ENCODE measurements at places on chromosomes 12 and 14. TPM values are rescaled to one million over a fixed set of nuclear protein-coding genes. Genes with fewer than 3 reads are reported as not detected.

DNA sequence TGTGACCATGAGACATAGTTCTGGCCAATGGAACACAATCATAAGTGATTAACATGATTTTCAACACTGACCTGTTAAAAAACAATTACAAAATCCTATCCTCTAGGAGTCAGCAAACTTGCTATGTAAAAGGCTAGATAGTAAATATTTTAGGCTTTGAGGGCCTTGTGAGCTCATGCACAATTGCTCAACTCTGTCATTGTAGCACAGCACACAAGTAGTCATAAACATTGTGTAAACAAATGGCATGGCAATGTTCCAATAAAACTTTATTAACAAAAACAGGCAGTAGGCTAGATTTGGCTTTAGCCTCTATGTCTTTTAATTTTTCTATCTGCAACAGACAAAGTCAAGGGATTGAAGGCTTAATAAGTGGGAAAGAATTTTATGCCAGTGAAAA lies 350.7 kb downstream of the C12orf50 start:
- no peak overlapping the region for H3K27ac ChIP-seq
- H3K27me3 ChIP-seq, result no peaks in the 10 kb centered on the region
- DNase-seq, result no peak
- no peaks in the 10 kb centered on the region for H3K36me3 ChIP-seq

DNA sequence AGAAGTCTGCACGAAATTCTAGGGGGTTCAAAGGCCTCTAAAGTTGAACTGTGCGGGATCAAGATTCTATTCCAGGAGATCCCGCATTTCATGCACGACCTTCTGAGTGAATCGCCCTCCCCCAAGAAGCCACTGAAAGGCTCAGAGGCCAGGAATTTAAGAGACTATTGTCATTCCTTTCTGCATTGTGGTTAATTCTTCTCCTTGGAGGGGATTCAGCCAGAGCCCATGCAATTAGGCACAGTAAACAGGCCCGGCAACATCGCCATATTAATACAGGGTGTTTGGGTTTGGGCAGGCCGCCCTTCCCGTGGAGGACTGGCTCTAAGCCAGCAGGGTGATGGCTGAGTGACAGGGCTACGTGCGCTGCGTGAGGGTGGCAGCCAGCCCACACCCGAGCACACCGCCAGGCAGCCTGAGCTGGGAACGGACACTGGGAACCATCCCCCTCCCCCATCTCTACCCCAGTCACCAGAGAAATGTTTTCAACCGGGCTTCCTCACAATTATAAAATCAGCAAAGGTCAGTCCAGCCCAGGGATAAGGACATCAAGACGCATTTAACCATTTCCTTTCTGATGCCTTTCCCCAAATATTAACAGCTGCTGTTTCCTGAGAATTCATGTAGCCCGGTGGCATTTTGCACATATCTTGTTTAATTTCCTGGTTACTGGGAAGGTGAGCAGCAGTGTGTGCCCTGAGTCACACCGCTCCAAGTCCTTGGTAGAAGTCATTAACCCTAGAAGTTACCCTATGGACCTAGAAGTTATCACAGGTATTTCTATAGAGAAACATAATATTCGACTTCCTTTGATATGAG lies 12.5 kb downstream of the EGLN3 start:
- H3K4me1 ChIP-seq, result peaks cover 61% of the 10 kb centered on the region
- peak overlapping the region; percentile 54 for H3K27ac ChIP-seq
- no peaks in the 10 kb centered on the region for H3K27me3 ChIP-seq
- H3K36me3 ChIP-seq, result no peaks in the 10 kb centered on the region

GRCh38 chr12:51240971-51241370 lies 2.3 kb downstream of the DAZAP2 start:
- no peak overlapping the region for H3K27ac ChIP-seq
- no peaks in the 10 kb centered on the region for H3K4me1 ChIP-seq
- H3K4me3 ChIP-seq, result no peak overlapping the region
- peaks cover 25% of the 10 kb centered on the region for H3K36me3 ChIP-seq

DNA sequence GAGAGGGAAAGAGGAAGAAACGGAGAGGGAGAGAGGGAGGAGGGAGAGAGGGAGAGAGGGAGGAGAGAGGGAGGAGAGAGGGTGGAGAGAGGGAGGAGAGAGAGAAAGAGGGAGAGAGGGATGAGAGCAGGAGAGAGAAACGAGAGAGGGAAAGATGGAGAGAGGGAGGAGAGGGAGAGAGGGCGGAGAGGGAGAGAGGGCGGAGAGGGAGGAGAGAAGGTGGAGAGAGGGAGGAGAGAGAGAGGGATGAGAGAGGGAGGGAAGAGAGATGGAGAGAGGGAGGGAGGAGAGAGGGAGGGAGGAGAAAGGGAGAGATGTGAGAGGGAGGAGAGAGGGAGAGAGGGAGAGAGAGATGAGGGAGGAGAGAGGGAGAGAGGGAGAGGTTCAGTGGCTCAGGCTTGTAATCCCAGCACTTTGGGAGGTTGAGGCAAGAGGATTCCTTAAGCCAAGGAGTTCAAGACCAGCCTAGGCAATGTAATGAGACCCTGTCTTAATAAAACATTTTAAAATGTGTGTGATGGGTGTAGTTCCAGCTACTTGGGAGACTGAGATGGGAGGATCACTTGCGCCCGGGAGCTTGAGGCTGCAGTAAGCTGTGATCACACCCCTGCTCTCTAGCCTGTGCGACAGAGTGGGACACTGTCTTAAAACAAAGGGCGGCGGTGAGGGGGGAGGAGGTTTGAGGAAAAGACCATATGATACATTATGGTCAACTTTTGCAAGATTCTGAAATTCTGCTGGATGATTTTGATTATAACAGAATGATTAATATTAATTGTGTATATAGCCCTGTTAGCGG lies 21.3 kb upstream of the SNRPF start:
- H3K27ac ChIP-seq, result no peak overlapping the region
- DNase-seq, result no peak
- H3K4me3 ChIP-seq, result no peak overlapping the region
- no peaks in the 10 kb centered on the region for H3K27me3 ChIP-seq

SRRM4 gene
- not detected for polyA plus RNA-seq

DNA sequence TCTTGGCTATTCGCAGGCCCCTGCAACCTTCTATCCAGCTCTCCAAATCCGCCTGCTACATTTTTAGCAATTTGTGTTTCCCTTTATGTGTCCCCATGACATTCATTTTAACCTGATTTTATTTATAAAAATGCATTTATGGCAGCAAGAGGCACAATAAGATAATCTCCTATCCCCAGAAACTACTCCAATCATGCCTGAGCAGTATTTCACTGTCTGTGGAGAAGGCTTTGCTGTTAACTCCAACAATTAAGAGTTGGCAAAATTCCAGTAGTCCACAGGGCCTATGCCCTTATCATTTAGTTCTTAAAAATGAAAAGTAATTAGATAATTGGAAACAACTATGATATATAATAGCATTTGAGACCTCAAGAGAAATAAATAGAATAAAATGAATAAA lies 462.4 kb downstream of the TRHDE start:
- no peak overlapping the region for H3K27ac ChIP-seq
- H3K36me3 ChIP-seq, result no peaks in the 10 kb centered on the region
- no peak for DNase-seq
- H3K27me3 ChIP-seq, result no peaks in the 10 kb centered on the region

KRT82 gene
- not detected for polyA plus RNA-seq

B4GALNT1 gene
- 2.1 TPM for polyA plus RNA-seq

DNA sequence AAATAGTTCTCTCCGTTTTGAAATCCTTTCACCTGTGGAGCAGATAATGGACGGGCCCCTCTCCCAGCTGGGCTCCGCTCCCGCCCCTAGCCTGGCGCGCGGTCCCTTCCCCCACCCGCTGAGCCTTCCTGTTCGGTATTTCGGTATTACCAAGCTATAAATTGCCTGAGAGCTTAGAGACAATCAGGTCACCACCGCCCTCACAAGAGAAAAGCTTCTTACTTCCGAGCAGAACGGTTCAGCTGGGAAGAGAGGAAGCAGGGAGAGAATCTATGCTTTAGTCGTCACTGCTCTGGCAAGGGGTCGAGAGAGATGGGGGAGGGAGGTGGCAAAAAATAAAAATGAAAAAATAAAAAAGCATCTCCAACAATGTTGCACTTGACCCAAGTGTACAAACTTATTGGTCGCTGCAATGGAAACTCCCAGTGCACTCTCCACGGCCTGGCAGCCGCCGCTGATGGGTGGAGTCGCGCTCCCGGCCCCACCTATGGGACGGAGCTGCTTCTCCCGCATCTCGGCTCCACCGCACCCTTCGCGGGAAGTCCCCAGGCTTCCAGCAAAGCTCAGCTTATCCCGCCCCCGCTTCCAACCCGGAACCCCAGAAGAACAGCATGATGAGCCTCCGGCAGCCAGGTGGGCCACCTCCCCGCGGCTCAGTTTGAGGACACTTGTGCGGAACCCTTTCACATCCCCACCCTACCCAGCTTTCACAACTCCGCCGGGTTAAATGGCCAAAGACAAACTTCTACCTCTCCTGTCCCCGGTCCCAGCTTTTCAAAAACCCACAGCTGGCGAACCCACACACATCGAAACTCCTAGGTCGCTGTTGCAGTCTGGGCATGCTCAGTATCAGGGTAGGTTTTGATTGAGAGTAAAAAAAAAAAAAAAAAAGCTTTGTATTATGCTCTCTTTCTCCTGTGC lies 832 bp upstream of the SYT1 start:
- no peaks in the 10 kb centered on the region for H3K4me1 ChIP-seq
- DNase-seq, result peak; percentile 32
- peak overlapping the region; percentile 13 for H3K4me3 ChIP-seq
- H3K27me3 ChIP-seq, result no peaks in the 10 kb centered on the region
- H3K36me3 ChIP-seq, result no peaks in the 10 kb centered on the region
